ENCODE measurements at places on chromosomes 3 and 15.
A peak's percentile ranks its signal among the peaks of the same experiment; 100 is the strongest.

- no peak for DNase-seq
These were observed 135.4 kb downstream of the MCTP2 start for GRCh38 chr15:94366781-94367180.

GRCh38 chr3:8625991-8626390 is 18.6 kb downstream of the SSUH2 start:
- DNase-seq: no peak

GRCh38 chr15:34341381-34342212 is 1.3 kb downstream of the NOP10 start:
- DNase-seq: no peak

- no peak for DNase-seq
These were observed 651 bp downstream of the PLCD1 start for GRCh38 chr3:38028621-38029361.

DNA sequence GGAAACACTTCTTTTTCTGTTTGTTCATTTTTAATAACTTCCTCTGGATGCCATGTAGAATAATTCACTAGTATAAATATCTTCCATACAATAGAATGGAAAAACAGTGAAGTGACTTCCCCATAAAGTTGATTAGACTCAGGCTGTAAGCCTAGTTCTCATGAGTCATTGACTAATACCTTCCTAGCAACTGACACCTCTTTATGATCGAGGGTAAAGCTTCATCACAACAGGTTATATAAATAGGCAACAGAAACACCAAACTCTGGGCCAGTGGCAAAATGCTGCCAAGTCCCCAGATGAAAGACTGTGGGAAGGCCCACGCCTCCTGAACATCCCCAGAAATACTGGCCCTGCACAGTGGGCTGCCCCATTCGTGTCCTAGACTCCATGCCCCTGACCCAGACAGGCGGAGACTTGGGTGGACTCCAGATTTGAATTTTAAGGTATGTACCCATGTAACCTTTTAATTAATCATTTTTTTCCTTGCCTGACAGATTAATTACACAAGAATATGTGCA is 71.3 kb upstream of the TBC1D23 start:
- DNase-seq: no peak

DNA sequence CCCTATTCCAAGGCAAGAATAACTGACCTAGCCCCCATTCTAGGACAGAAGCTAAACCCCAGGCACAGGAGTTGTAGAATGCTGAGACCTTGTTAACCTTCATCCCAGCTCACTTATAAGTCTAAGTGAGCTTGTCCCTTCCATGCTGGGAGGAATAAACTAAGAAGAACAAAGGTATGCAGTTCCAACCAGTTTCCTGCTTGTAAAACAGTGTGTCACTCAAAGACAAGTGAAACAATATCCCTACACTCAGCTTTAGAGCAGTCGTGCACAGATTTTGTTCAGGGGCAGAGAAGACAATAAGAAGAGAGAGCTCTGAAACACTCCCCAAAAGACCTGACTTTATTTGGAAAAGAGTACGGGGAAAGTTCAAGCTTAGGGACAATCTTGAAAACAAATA is 292.1 kb downstream of the CGGBP1 start:
- DNase-seq: no peak

DNA sequence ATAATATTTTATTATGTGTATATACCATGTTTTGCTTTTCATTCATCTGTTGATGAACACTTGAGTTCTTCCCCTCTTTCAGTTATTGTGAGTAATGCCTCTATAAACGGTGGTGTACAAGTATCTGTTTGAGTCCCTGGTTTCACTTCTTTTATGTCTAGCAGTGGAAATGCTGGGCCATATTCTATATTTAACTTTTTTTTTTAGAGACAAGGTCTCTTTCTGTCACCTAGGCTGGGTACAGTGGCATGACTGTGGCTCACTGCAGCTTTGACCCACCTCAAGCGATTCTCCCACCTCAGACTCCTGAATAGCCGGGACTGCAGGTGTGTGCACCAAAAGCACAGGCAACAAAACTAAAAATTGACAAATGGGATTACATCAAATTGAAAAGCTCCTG is 19.9 kb downstream of the GOLM2 start:
- no peak for DNase-seq

DNA sequence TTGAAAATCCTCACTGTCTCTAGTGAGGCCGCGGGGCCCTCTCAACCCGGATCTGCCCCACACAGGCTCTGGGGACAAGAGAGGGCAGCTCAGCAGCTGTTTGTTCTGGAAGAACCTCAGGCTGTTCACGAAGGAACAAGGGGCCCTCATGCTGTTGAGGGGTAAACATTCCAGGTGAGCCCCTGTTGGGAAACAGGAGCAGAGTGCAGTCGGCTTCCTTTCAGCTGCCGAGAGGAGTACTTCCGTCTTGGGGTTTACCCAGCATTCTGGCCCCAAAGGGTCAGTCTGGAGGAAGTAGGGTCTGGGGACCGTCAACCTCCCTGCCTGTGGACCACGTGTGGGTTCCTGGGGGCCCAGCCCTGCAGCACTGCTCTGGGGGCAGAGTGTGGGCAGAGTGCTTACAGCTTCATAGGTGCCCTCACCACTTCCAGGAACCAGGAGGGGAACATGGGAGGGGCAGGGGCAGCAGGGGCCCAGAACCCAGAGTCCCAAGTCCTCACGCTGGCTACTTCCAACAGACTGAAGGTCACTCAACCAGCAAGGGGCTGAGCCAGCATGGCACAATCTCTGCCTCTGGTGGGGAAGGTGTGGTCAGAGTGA is 49.2 kb upstream of the CTSH start:
- DNase-seq: no peak

- DNase-seq: no peak
These were observed 27.1 kb downstream of the GOLGB1 start for GRCh38 chr3:121722411-121722810.

- no peak for DNase-seq
These were observed 267.0 kb downstream of the PLCL2 start for GRCh38 chr3:17151598-17152373.

- no peak for DNase-seq
These were observed 245.7 kb downstream of the FGF12 start for GRCh38 chr3:192481638-192482037.

- DNase-seq: no peak
These were observed 749.2 kb downstream of the NAALADL2 start for GRCh38 chr3:175608356-175608755.

- DNase-seq: no peak
These were observed 87.8 kb downstream of the NCEH1 start for GRCh38 chr3:172622916-172623700.

- no peak for DNase-seq
These were observed 7.6 kb downstream of the HDC start for GRCh38 chr15:50257924-50258323.

DNA sequence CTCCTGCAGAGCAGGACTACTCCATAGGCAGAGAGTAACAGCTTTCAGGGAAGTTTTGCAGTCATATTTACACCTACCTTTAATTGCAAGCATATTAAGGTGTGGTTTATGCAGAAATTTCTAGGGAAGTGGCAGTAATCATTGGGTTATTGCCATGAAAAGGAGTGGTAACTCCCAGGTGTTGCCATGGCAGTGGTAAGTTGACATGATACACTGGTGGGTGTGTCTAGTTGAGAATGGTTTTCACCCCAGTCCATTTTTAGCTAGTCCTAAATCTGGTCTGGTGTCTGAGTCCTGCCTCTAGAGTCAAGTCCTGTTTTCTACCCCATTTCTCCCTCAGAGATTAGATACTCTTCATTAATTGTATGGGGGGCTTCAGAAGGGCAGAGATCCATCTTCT is 128.4 kb upstream of the GMNC start:
- DNase-seq: no peak

GRCh38 chr3:101567528-101568317 is 6.1 kb downstream of the TRMT10C start:
- no peak for DNase-seq

- no peak for DNase-seq
These were observed 17.4 kb downstream of the PDIA5 start for GRCh38 chr3:123084192-123084591.

- DNase-seq: no peak
These were observed 105.2 kb downstream of the CHCHD4 start for GRCh38 chr3:14019459-14019858.

GRCh38 chr3:89521328-89521727 is 413.9 kb downstream of the EPHA3 start:
- no peak for DNase-seq

DNA sequence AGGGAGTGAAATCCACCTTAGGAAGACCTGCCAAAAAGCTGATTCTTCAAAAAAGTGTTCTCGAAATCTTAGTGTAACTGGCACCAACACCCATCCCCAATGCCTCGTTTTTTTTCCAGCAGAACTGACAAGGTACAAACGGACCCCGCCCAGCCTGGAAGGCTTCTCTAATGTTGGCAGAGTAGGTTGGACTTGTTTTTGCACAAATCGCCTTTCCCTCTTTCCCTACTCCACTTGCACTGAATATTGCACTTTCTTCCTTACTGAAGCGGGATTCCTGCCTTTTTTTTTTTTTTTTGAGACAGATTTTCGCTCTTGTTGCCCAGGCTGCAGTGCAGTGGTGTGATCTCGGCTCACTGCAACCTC is 544 bp upstream of the TIMMDC1 start:
- peak; percentile 3 for DNase-seq

DNA sequence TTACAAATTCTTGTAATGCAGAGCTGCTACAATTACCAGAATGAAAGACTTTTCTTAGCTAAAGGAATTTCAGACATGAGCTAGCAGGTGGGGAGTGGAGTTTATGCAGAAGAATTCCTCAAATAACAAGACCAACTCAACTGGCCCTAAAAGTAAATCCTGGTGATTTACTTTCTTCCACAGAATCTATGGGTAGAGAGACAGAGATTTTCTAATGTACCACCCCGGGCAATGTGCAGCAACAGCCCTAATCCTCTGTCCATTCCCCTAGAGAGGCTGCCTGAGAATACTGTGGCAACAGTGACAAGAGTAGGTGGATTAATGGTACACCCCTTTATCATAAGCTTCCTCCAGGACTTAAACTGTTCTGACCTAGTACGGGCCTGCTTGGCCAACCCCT is 55.2 kb downstream of the AQR start:
- no peak for DNase-seq

DNA sequence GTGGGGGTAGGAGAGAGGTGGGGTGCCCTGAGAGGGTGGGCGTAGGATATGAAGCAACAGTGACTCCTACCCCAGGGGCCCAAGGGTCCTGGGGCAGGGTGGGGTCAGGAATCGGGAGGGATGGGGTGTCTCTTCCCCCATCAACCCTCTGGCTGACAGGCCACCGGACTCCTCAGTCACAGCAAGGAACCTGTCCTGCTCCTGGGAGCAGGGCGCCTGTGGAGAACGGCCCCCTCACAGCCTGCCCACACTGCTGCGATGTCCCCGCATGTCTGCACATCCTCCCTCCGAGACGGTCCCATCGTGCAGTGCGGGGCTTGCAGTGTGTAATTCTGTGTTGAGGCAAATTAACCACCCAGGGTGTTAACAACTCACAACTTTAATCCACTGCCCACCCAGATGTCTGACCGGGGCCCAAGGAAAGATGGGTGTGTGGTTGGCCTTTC is 2.7 kb downstream of the TM4SF19 start:
- DNase-seq: no peak

DNA sequence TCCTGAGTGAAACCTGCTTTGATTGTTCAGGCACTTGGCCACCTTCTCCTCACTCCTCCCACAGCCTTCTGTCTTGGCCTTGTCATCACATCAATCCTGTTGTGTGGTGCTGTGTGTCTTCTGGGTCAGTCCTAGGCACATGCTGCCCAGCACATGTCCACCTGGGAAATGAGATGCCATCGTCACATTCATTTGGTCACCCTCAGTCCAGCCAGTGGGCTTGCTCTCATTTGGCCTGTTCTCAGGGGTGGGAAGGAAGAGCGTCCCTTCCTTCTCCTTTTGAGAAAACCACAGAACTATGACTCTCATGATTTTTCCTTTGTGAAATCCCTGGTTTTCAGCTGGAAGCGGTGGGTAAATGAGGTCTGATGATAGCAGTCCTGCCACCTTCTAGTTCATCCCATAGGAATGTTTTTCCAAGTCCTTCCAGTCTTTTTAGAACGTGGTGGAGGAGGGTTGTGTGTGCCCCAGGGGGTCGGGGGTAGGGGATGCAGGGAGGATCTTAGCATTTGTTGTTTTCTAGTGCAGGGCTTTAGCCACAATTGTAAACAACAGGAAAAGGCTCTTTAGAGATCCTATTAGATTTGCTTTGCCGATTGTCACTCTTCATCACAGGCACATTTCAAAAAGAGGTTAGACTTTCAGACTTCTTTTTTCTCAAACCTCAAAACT is 8.4 kb upstream of the PLA1A start:
- peak; percentile 36 for DNase-seq

DNA sequence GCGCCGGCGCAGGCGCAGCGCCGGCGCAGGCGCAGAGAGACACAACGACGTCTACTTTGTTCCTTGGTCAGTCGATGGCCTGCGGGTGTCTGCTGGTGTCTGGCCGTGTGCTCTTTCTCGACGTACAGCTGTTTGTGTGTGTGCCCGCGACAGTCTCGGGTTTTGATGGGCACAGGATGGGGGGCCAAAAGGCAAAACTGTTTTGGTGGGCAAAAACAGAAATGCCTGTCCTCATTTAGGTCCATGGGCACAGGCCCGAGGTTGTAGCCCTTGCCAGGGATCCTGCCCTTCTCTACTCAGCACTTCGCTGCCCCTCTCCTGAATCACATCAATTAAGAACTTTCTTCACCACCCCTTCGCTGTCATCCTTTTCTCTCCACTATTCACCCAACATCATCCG is 184.8 kb upstream of the CHL1 start:
- no peak for DNase-seq

DNA sequence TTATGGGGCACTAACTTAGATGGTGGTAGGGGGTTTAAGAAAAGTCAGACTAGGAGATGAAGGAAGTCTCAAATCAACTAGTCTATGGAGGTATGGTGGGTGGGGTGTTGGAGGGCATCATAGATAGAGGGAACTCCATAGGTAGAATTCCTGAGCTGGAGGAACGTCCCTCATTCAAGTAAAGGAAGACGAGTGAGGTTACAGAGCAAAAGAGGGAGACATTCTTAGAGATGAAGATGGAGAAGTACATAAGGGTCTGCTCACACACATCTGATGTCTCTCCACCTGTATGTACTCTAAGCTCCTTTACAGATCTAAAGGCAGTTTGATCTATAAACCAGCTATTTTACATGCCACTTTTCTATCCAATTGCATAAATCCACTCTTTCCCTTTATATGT is 1.4 kb downstream of the PLSCR1 start:
- DNase-seq: no peak

All from NT2/D1 (cell line).